ENCODE measurements at places on chromosomes 3 and 15. TPM values are rescaled to one million over a fixed set of nuclear protein-coding genes. Genes with fewer than 3 reads are reported as not detected.

DNA sequence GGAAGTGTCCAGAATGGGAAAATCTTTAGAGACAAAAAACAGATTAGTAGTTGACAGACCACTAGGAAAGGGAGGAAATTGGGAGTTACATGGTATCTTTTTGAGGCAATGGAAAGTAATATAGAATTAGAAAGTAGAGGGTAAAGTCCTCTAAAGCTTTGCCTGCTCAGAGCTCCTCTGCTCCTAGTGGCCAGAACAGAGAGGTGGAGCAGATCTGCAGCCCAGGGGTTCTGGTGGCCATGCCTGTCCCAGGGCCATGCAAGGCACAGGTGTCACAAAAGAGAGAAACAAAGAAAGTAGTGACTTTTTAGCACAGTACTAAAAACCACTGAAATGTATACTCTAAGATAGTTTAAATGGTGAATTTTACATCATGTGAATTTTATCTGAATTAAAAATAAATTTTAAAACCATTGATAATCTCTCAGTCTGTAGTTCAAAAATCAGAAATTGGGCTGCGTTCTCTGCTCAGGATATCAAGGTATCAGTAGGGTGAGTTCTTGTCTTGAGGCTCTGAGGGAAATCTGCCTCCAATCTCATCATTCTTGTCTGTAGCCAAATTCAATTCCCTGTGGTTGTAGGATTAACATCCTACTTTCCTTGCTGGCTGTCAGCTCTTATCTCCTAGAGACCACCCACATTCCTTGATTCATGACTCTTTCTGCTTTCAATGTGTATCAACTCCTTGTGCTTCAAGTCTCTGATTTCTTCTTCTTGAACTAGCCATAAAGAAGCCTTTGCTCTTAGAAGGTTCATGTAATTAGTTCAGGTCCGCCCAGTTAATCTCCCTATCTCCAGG, 23.6 kb downstream of the PYGO1 start:
- DNase-seq = no peak

The ALG1L2 gene
- total RNA-seq = 0.71 TPM

DNA sequence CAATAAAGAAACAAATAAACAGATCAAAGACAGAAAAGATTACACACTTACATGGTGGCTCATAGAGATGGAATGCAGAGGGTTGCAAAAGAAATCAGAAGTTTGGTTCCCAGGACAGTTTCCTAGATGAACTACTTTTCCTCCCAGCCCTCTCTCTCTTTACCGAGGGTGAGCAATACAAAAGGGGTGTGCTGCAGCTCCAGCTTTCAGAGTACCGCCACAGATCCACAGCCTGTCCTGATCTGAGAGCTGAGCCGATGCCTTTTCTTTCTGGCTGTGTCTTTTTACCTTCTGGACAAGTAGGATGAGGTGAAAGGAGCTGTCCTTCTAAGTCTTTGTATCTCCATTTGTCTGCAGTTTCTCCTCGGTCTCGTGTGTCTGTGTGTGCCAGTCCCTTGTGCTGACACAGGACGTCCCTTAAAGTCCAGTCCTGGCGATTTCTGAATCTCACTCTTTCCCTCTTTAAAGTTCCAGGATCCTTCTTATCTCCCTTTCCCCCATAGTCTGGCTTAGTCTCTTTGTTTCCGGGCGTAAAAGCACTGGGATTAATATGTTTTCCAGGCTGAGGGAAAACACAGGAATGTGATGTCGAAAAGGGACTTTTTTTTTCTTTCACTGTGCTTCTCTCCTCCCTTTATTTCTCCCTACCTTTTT, 540 bp downstream of the CCDC80 start:
- no peak for DNase-seq

The TM6SF1 gene
- total RNA-seq = 1.3 TPM

GRCh38 chr15:42156243-42156922, at the start of gene PLA2G4F:
PLA2G4F (minus strand) TSS chr15:42156636; CDS start chr15:42156549, 87 bp downstream.
- no peak for DNase-seq

GRCh38 chr15:83413054-83413719, 34.0 kb upstream of the SH3GL3 start:
- no peak for DNase-seq

- DNase-seq = no peak
Measured at GRCh38 chr3:71879089-71879488, 94.1 kb upstream of the PROK2 start.

The C3orf52 gene
- total RNA-seq = 9.3 TPM

The PLSCR2 gene
- total RNA-seq = not detected

- DNase-seq = no peak
Measured at GRCh38 chr3:46957092-46957820, 19.3 kb downstream of the CCDC12 start.

DNA sequence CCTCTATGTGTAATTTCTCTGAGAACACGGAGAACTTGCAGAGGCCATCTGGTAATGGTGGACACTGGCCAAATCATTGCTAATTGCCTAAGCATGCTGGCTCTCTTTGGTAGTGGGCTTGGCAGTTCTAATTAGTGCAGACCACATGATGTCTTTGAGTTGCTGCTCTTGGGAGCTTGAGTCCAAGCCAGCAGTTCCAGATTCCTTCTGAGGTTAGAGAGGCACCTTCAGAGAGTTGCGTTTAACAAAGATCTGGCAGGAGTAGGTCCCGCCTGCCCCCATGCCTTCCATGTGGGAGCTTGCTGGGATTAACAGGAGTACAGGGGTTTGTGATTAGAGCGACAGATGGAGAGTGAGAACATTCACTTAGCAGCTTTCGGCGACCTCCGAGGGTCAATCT, 449.0 kb upstream of the LMCD1 start:
- no peak for DNase-seq

- no peak for DNase-seq
Measured at GRCh38 chr15:55320238-55320550, 1.2 kb downstream of the PIGB start.

GRCh38 chr15:65390447-65390846, 12.6 kb upstream of the IGDCC3 start:
- DNase-seq = no peak

DNA sequence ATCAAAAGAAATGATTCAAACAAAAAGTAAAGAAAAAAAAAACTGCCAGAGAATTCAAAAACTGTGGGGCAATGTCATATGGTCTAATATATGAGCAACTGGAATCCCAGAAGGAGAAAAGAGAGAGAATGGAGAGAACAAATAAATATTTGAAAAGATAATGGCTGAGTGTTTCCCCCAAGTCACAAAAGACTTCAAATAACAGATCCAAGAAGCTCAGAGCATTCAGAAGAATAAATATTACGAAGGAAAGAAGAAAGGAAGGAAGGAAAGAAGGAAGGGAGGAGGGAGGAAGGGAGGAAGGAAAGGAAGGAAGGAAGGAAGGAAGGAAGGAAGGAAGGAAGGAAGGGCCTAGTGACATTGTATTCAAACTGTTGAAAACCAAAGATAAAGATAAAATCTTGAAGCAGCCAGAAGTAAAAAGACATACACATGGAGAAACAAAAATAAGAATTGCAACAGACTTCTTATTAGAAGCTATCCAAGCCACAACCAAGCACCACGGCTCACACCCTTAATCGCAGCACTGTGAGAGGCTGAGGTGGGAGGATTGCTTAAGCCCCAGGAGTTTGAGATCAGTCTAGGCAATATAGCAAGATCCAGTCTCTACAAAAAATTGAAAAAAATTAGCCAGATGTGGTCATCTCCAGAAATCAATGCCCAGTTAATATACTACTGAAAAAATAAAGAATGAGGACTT, 118.9 kb upstream of the IGSF10 start:
- no peak for DNase-seq

- DNase-seq = no peak
Measured at GRCh38 chr3:51935886-51936755, 5.6 kb downstream of the RRP9 start.

- DNase-seq = no peak
Measured at GRCh38 chr3:13046569-13047274, 26.5 kb downstream of the IQSEC1 start.

GRCh38 chr3:50608278-50608677, 3.3 kb downstream of the CISH start:
- no peak for DNase-seq

The PLA2G4F gene
- total RNA-seq = not detected

The CDCP1 gene
- 3.7 TPM for total RNA-seq

The FAM162A gene
- 181 TPM for total RNA-seq

GRCh38 chr3:45781271-45781670, 15.1 kb downstream of the SLC6A20 start:
- no peak for DNase-seq

- DNase-seq = no peak
Measured at GRCh38 chr15:85837011-85837433, 42.3 kb upstream of the KLHL25 start.

The CPNE4 gene
- not detected for total RNA-seq

DNA sequence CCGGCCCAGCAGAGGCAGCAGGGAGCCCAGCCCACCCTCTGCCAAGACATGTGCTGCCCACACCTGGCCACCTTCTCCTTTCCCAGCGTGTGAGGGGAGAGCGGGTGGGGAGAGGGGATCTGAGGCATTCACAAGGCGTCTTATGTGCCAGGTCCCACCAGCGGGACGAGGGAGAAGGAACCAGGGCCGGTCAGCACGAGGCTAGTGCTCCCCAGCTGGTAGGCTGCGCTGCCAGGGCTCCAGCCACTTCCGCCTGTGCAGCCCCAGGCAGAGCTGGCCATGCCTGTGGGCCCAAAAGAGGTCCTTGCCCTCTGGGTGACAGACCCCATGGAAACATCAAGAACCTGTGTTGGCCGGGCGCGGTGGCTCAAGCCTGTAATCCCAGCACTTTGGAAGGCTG, 5.9 kb downstream of the MESP1 start:
- no peak for DNase-seq

GRCh38 chr3:188830893-188831292, 340.9 kb upstream of the TPRG1 start:
- DNase-seq = peak; percentile 13

GRCh38 chr3:141336672-141337522, 31.4 kb upstream of the ZBTB38 start:
- no peak for DNase-seq

The LMAN1L gene
- total RNA-seq = 0.25 TPM

The GP9 gene
- total RNA-seq = not detected

DNA sequence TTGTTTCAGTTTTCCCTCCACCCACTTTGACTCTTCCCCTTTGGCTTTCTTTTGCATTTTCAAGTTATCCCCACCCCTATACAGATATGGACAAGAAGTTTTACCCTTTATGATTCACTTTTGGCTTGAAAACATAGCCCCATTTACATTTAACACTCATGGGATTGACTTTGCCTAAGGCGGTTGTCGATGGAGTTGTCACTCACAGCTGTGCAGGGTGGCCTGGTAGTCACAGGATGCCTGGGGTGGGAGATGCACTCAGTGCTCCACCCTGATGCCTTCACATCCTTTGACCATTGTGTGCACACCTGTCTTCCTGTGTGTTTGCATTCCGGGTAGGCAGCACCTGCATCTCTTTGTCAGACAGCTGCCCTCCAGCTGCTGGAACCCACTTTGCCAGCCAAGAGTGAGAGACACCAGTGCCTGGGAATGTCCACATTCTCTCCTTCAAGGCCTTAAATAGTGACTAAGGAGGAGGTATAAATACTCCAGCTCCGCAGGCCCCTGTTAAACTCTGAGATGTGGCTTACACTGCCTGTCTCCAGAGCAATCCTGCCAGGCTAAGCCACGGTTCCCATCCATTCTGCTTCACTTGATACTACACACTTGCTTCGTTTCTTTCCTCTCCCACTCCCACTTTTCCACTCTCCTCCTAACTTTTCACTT, 191.5 kb upstream of the SLC24A5 start:
- no peak for DNase-seq

GRCh38 chr3:25576831-25577454, 87.8 kb downstream of the TOP2B start:
- DNase-seq = no peak

GRCh38 chr3:185935465-185936272, 2.1 kb downstream of the TRA2B start:
- DNase-seq = no peak

DNA sequence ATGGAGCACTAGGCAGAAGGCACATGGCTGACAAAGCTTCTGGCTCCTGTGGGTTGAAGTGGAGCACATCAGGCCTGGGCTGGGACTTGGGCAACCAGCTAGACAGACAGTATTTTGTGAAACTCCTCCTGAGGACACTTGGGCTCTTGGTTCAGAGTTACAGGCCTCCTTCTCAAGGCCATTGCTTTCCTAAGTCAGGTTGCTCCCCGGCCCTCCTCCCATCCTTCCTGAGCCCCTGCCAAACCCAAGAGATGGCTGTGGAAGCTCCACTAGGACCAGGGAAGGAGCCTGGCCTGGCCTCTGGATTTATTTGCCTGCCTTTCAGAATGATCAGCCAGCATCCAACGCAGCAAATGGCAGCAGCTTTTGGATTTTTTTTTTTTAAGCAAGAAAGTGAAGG, 56.3 kb downstream of the MAGEF1 start:
- DNase-seq = no peak

GRCh38 chr3:192935441-192935840, 17.8 kb upstream of the MB21D2 start:
- no peak for DNase-seq

GRCh38 chr3:100982710-100983109, 10.5 kb downstream of the ABI3BP start:
- no peak for DNase-seq

GRCh38 chr3:42066516-42067181, 24.5 kb upstream of the TRAK1 start:
- DNase-seq = no peak

The WDR53 gene
- total RNA-seq = 21.4 TPM

The GOLGA6L10 gene
- 1.6 TPM for total RNA-seq

The UBAP1L gene
- total RNA-seq = 2.7 TPM

GRCh38 chr3:87503900-87504498, 227.6 kb upstream of the POU1F1 start:
- DNase-seq = peak; percentile 16

The SLC2A2 gene
- total RNA-seq = not detected

GRCh38 chr3:52361898-52362297, 45.8 kb downstream of the DNAH1 start:
- no peak for DNase-seq

- DNase-seq = no peak
Measured at GRCh38 chr3:152121270-152121636, 147.5 kb upstream of the MBNL1 start.

The TJP1 gene
- total RNA-seq = not detected

All from activated CD4-positive, alpha-beta T cell treated with anti-CD3 and anti-CD28 coated beads for 36 hours (primary cell).